ENCODE measurements at places on chromosomes 7 and 10.
A peak's percentile ranks its signal among the peaks of the same experiment; 100 is the strongest.

- no peak for DNase-seq
These were observed 78.2 kb downstream of the RAB11FIP2 start for GRCh38 chr10:117968354-117969182.

- DNase-seq: peak; percentile 18
These were observed 580 bp downstream of the EEPD1 start for GRCh38 chr7:36153571-36154097.

DNA sequence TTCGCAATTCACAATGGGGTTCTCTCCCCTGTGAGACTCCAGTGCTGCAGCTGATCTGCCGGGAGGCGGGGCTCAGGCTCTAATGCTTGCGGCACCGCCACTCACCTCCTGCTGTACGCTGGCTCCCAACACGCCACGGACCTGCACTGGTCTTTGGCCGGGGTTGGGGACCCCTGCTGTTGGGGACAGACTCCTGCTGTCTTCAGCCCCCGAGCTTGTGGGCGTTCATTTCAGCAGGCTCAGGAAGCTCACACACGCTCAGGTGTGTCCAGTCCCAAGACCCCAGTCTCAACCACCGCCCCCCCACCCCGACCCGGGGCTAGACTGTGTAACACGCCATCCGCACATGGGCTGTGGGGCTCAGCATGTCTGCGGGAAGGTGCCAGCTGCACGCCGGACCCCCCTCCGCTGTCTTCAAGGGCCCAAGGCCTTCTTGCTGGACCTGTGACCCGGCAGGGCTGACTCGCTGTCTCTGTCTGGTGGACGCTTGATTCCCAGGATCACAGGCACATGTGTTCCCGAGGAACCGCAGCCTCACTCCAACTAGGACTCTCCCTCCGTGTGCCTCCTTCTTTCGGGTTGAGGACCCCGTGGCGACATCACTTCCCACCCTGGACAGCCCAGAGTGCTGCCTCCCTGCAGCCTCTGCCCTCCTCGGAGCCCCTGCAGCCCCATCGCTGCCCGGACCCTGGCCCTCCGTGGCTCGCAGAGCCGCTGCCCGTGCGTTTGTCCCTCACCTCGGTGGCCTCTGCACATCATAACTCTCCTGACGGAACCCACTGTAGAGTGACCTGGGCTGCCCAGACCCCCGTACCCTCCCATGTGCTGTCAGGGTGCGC is 106.4 kb downstream of the DNAJB6 start:
- no peak for DNase-seq

- DNase-seq: no peak
These were observed 207.8 kb downstream of the TAX1BP1 start for GRCh38 chr7:27947586-27948278.

DNA sequence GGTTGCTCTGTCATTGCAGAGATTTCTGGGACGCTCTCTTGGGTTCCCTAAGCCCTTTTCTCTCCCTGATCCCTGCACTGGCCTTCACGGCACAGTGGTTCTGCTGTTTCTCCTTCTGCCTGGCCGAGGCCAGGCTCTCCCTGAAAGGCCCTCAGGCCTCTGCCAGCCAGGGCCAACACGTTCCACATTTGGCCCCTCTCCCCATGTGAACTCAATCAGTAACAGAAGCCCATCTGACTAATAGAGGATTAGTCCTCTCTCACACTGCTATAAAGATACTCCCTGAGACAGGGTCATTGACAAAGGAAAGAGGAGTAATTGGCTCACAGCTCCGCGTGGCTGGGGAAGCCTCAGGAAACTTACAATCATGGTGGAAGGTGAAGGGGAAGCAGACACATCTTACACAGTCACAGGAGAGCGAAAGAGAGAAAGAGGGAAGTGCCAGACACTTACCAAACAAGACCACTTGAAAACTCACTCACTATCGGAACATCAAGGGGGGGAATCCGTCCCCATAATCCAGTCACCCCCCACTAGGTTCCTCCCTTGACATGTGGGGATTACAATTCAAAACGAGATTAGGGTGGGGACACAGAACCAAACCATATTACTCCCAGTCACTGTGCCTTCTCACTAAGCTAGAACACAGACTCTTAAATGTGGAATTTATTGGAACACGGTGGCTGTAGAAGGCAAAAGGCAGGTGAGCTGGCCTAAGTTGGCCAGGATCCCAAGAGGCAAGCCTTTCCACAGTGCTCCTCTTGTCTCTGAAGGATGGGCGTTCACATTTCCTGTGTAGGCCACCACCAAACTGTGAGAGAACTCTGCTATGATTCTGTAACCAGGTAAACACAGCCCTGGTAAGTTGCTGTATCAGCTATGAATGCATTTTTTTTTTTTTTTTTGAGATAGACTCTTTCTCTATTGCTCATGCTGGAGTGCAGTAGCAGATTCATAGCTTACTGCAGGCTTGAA is 8.8 kb downstream of the FZD8 start:
- DNase-seq: no peak

GRCh38 chr10:43354330-43354635 is 17.2 kb upstream of the FXYD4 start:
- DNase-seq: no peak

DNA sequence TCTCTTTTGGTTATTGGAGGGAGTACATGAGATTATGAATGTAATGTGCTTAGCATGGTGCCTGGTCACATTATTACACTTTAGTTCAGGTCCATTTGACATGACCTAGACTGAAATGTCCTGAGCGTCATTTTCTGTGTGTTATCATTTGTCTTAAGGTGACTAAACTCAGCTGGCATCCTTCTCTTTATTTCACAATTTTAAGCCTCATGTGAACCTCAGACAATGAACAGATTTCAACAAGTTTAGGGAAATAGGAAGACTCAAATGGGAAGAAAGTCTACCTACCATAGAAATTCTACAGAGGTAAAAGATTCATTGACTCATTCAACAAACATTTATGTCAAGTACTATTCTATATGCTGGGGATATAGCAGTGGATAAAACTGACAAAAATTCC is 70.2 kb upstream of the EXOC6 start:
- no peak for DNase-seq
